ENCODE measurements at places on chromosomes 4 and X. TPM values are rescaled to one million over a fixed set of nuclear protein-coding genes. Genes with fewer than 3 reads are reported as not detected.

GRCh38 chr4:2095236-2096072, 36.3 kb downstream of the NAT8L start:
- no peak for DNase-seq

GRCh38 chr4:153781717-153782416, 7.0 kb downstream of the SFRP2 start:
- no peak for DNase-seq

DNA sequence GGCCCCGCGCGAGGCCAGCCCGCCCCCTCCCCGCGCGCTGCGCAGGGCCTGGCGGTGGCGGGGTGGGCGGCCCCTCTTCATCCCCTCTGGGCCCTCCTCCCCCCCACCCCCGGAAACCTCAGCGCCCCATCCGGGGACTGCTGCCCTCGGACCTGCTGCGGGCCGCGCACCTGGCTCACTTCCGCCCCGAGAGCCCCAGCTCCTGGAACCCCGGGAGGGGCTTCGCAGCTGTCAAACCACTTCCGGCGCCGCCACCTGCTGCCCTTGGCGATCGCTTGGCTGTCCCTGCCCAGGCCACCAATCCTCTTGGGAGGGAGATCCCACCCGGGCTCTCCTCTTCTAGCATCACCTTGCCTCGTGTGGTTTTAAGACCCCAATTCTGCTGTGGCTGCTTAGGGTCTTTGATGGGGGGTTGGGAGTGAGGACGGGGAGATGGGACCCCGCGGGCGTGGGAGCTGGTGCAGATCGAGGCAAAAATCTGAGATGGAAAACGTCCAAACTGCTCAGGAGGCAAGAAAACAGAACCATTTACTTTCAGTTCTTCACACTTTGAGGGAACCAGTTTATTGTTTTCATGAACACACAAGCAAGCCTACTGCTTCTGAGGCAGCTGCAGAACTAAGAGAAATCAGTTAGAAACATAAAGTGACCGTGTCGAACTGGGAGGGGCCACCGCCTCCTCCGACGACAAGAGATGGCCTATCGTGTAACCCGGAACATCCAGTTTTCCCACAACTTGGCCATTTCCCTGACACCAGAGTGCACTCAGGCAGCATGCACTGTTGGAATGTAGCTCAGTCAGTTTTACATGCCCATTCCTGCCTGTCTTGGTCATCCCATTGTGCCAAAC, 754 bp downstream of the MTMR1 start:
- DNase-seq: peak; percentile 73

DNA sequence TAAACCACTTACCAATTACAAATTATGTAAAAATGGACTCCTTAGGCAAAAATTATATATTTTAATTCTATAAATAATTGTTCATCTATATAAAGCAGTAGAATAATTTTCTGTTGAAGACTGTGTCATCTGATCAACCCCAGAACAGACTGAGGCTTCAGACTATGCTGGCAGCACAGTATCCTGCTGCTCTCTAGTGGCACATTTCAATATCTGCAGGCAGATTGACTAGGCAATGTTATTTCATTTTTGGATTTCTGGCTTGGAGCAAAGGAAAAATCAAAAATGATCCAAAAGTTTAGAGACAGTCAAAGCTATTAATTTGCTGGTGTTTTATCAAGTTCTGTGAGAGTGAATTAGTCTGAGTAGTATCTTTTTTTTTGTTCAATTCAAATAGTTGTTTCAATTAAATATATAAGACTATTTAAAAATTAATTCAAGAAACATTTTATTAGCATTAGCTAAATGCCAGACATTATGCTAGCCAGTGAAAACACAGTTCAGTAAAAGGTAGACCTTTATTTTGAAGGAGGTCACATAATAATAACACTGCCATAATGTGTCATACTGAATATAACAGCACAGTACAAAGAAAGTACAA, 21.3 kb upstream of the SULT1E1 start:
- DNase-seq: no peak

- peak; percentile 52 for DNase-seq
Measured at GRCh38 chr4:173074501-173074946, 94.1 kb upstream of the GALNT7 start.

GRCh38 chr4:121070274-121070673, 2.1 kb downstream of the NDNF start:
- DNase-seq: peak; percentile 31

GRCh38 chr4:101968364-101968763, 177.8 kb downstream of the BANK1 start:
- DNase-seq: no peak

Gene OPN1MW3
- not detected for total RNA-seq

Gene SPACA5
- total RNA-seq: not detected

GRCh38 chrX:28901637-28902036, 314.4 kb downstream of the IL1RAPL1 start:
- no peak for DNase-seq

DNA sequence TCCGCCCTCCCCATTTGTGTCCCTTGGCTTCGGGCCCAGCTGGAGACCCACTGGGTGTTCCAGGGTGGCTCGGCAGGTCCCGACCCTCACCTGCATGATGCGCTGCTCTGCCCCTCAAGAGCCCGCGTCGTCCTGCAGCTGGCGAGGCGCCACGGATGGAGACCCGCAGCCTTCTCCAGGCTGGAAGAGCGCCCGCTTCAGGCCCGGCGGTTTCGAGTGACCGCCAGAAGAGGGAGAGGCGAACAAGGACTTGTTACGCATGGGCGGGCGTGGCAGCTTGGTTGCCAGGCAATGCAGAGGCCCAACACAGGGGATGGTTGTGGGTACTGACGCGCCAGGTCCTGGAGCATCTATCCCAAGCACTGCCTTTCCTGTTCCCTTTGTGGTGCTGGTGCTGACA, at the start of gene PDCL2:
Gene PDCL2, minus strand, starts transcription at position 232 of the 400 bp plus-strand sequence. Its CDS starts 136 bp downstream, at position 96.
- peak; percentile 48 for DNase-seq
